ENCODE measurements at places on chromosomes 16 and 17.

GRCh38 chr17:700504-701094, 14.0 kb downstream of the VPS53 start:
- DNase-seq = no peak

GRCh38 chr16:52293204-52293603, 253.7 kb downstream of the TOX3 start:
- DNase-seq = no peak

- DNase-seq = no peak
Measured at GRCh38 chr17:66976781-66977201, 12.3 kb downstream of the CACNG4 start.

DNA sequence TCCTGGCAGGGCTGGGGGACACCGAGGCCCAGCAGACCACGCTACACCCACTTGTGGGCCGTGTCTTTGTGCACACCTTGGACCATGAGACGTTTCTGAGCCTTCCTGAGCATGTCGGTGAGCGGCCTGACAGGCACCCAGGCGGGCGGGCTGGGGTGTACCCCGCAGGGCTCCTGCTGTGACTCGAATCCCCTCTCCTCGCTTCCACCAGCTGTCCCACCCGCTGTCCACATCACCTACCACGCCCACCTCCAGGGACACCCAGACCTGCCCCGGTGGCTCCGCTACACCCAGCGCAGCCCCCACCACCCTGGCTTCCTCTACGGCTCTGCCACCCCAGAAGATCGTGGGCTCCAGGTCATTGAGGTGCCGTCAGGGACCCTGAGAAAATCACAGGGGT, 1.6 kb downstream of the SGCA start:
- no peak for DNase-seq

Measured in GM12864 (cell line).